ENCODE measurements at places on chromosomes 12 and 14.

GRCh38 chr12:57491393-57492280 lies 3.8 kb downstream of the MARS1 start:
- DNase-seq: no peak

GRCh38 chr12:1102115-1102514 lies 111.1 kb downstream of the ERC1 start:
- DNase-seq: no peak

DNA sequence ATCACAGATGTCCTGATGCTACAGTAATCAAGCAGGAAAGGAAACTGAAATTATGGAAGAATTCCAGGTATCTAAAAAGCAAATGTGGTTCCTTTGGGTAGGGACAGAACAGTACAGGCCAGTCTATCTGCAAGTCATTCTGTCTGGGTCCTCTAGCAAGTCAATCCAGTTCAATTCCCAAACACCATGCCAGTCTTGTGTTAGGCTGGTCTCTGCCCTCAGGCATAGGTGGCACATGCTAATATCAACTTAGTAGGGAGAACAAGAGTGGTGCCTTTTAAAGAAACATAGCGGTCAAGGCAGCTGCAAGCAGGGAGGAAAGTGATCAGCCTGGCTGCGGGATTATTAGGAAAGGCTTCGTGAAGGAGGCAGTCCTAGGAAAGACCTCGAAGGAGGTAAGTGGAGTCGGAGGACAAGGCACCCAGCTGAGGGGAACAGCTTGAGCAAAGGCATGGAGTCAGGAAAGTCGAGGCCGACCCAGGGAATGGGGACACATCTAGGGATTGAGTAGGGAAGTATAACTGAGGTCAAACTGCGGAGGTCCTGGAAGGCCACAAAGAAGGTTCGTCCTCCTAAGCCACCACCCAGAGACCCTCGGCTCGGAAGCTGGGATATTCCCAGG lies 3.8 kb upstream of the PLEKHG6 start:
- DNase-seq: no peak

GRCh38 chr12:5889381-5890047 lies 55.5 kb downstream of the ANO2 start:
- no peak for DNase-seq

- no peak for DNase-seq
These were observed 333.9 kb downstream of the CEP128 start for GRCh38 chr14:80607430-80608190.

DNA sequence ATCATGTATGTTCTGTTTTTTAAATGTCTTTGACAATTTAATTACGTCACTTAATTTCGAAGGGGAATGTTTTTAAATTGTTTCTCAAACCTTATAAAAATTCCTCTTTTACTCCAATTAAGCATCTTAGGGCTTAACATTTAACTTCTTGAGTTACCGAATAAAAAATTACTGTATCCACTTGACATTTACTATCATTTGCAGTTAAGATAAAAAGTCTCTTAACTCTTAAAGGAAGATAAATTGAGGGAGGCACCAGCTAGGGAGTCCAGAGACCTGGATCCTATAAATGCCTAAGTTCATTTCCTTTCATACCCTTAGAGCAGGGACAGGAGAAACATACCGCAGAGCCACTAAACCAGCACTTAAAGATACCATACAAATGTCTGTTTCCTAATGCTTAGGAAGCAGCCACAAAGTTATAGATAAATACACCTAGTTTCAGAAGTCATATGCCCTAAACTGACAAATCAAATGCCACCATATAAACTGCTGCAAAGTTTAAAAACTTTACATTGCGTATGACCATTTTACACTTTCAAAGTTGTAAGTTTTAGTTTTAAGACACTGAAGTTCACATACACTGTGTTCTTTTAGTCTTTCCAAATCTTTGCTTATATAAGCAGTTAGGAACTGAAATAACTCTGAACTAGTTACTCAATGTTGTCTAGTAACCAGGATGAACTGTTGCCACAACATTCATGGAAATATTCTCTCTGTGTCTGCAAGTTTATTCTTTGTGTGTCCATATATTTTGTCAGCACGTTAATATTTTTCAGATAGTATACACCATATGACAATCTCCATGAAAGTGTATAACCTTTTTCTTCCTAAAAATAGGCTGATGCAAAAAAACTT lies 71.2 kb downstream of the GALNT4 start:
- no peak for DNase-seq

GRCh38 chr14:99716850-99717681 lies 33.0 kb downstream of the CYP46A1 start:
- DNase-seq: no peak

DNA sequence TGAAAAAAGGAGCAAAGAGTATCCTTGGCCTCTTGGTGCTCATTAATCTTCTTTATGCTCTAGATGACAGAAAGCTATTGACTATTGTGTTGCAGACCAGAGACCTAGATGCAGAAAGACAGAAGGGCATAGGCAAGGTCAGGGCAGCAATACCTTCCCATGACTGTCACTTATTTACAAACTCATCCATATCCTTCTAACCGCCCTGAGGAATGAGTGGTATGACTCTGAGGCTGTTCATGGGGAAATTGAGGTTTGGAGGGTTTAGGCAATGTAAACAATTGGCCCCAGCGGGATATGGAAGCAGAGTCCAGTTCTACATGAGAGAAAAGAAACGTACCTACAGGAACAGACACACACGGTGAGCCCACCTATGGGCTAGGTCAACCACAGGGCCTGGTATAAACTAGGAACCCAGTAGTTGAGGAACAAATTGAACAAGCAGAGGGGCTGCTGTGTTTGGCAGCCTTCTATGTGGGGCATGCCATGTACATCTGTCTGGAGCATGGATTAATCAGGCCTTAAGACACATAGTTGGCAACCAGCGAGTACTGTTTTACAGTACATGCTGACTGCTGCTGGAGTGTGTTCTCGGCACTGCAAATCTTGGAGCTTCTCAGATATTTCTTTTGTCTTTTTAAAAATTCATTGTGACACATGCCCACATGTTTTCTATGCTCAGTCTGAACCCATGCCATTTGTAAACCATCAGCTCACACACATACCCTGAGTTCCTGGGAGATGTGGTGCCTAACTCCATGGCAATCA lies 159.7 kb upstream of the NTF3 start:
- DNase-seq: no peak

GRCh38 chr12:6346235-6346832 lies 4.5 kb upstream of the TNFRSF1A start:
- DNase-seq: no peak
